ENCODE measurements at places on chromosomes 5 and 9.

- no peak for DNase-seq
Measured at GRCh38 chr5:35440409-35440808, 177.3 kb upstream of the SPEF2 start.

- DNase-seq: no peak
Measured at GRCh38 chr5:74469234-74469994, 171.1 kb downstream of the ENC1 start.

DNA sequence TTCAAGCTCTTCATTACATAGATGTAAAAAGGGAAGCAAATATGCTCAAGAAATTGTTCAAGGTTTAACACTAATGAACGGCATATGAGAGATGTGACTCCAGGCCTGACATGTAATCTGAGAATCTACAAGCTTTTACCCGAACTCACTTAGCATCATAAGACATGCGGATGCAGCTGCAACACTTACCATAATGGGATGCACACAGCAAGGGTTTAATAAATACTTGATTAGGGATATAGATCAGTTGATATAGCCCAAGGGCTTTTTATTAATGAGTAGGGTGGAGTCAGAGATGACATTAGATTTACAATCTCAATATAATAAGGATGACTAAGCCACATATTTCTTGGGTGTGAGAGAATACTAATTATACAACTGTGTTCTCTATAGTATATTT, 2215.5 kb downstream of the MAT2B start:
- DNase-seq: no peak

GRCh38 chr5:160233215-160233614, 3.9 kb downstream of the FABP6 start:
- no peak for DNase-seq

GRCh38 chr5:11105696-11106095, 344.7 kb upstream of the DAP start:
- no peak for DNase-seq

DNA sequence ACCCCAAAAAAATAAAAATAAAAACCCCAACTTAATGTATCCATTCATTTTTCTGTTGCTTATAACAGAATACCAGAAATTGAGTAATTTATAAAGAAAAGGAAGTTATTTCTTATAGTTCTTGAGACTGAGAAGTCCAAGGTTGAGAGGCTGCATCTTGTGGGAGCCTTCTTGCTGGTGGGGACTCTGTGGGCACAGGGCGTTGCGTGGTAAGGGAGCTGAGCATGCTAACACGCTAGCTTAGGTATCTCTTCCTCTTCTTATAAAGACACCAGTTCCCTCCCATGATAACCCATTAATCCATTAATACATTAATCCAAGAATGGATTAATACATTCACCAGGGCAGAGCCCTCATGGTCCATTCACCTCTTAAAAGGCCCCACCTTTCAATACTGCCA, 150.9 kb downstream of the ZSWIM6 start:
- no peak for DNase-seq

DNA sequence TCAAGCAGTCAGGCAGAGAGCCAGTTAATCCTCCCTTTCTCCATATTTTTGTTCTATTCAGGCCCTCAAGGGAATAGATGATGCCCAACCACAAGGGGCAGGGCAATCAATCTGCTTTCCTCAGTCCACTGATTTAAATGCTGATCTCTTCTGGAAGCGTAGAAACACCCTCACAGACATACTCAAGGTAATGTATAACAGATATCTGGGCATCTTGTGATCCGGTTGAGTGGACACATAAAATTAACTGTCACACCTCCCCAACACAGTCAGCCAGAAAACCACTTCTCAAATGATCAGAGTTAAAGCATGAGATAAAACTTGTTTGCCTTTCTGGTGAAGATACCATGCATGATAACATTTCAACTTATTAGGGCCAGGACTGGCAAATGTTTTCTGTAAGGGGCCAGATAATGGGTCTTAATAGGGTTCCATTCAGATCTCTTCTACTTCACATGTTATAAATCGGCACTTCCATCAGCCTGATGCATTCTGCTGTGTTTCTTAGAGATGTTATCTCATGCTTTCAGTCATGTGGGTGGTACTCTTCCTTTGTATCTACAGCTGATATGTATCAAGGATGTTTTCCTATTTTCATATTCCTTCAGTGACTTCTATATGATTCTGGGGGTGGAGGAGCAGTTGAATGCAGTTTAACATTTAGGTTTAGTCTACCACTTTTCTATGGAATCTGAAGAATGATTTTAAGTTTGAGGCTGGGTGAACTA, 58.9 kb upstream of the CNTLN start:
- DNase-seq: peak; percentile 46

DNA sequence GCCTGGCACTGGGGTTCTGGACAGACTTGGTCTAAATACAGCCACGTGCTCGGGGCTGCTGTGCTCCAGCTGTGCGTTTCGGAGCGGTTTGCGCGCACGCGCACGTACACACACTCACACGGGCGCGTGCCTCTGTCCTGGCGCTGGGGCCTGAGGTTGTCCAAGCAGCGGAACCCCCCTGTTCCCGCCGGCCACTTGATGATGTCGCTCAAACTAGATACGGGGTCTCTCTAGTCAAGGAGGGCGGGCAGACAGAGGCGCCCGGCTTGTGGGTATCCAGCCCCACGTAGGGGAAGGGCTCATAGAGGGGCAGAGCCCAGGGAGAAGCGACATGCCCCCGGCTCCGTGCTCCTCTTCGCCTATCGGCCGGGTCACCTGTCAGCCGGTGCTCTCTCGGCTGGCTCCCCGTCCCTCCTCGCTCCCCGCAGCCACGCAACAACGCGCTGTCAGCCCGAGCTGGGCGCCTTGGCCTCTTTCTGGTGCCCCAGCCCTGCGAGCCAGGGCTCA, 8.9 kb downstream of the NR2F1-AS1 start:
- no peak for DNase-seq

- no peak for DNase-seq
Measured at GRCh38 chr5:82100303-82101077, 128.7 kb downstream of the ATG10 start.

- no peak for DNase-seq
Measured at GRCh38 chr9:100350188-100350587, 2.6 kb downstream of the TEX10 start.

GRCh38 chr5:8842971-8843551, 702.8 kb downstream of the SEMA5A start:
- DNase-seq: no peak

- no peak for DNase-seq
Measured at GRCh38 chr5:7742241-7742656, 108.7 kb downstream of the CFAP90 start.

DNA sequence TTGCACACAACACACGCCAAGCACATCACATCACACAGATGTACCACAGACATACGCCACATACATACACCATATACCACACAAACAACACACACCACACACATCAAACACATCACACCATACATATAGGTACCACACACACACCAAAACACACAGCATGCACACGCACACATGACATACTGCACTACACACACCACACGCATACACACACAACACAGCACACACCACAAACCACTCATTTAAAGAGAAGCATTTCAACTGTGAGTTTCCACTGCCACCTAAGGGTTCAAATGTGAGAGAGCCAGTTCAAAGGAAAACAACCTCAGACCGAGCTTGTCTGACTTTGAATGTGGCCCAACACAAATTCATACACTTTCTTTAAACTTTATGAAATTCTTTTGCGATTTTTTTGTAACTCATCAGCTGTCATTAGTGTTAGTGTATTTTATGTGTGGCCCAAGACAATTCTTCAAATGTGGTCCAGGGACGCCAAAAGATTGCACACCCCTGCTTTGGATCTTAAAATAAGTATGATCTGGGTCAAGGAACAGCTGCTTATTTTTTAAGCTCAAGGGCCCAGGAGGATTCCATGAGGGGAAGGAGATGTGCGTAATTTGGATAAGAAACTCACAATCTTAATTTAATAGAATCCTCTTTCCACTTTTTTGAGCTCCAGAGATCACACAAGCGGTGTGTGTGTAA, 494.6 kb downstream of the GADD45G start:
- no peak for DNase-seq
